Karpas-422 (cell line): ENCODE measurements at places on chromosomes 16 and 17. TPM values are rescaled to one million over a fixed set of nuclear protein-coding genes. Genes with fewer than 3 reads are reported as not detected.

- DNase-seq: no peak
Measured at GRCh38 chr16:19417640-19418039, at the start of gene TMC5. Gene TMC5, plus strand, starts transcription at chr16:19417883. Its CDS starts 22,156 bp downstream, at chr16:19440039.

GRCh38 chr16:27175888-27176287 is 27.4 kb upstream of the KDM8 start:
- DNase-seq: no peak

Gene CCL4
- 6.9 and 7.6 TPM in 2 replicates for total RNA-seq

DNA sequence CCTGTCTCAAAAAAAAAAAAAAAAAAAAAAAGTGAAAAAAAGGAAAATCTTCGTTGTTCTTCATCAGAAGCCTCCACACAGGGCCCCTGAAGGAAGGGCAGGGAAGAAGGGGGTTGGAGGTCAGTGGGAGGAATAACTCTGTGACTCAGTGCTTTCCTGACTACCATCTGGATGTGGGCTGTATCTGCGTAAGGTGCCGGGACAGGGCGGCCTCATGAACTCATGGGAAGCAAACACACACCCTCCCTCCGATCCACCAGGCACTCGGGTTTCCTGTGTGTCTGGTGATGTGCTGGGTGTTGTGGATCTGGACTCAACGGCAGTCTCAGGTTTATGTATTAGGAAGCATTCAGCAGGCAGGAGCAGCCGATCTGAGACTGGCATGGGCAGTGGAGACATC is 691.6 kb downstream of the WWOX start:
- no peak for DNase-seq

DNA sequence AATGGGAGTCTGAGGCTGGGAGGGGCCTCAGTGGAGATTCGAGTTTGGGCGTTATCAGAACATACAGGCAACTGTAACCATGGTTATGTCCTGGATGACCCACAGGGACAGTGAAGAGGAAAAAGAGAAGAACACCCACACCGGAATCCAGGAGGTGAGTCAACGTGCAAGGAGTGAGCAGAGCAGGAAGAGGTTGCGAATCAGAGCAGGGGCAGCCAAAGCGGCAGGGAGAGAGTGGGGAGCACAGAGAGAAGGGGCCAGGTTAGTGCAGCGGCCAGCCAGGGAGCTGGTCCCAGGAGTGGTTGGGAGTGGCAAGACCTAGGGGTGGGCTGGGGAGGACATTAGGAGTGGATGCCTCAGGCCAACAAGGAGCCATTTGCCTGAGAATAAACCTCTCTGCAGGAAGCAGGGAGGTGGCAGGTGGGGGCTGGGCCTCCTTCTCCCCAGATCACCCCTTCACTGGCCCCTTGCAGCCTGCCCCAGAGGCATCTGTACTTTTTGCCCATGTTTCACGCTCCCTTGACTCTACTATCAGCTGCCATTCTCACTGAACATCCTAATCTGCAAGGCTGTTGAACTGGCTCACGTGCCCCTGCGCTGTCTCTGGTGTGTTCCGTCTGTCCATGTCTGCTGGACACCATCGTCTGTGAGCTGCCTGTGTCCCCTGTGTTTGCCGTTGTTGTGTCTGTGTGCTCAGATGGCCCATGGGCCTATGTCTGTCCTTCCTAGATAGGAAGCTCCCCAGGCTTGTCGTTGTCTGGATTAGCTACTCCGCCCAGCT is 5.1 kb downstream of the KRT13 start:
- no peak for DNase-seq

DNA sequence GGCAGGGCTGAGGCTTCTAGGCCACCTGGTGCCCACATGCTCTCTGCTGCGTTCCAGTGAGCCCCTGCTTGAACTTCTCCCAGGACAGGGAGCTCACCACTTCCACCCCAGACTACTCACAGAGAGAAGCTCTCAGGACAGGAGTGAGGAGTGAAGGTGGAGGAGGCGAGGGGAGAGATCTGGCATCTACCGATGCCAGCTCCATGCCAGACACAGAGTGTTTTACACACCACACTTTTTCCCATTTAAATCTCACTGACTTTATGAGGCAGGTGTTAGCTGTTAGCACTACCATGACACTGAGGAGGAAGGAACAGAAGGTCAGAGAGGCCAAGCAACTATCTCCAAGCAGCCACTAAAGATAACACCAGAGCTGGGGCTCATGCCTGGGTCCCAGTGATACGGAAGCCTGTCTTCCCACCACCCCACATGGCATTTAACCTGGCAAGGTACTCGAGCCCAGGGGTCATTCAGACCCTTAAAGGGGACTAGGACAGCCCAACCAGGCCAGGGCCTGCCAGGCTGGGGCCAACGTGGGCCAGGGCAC is 6.8 kb downstream of the FAM83G start:
- DNase-seq: no peak

Gene NPIPB13
- total RNA-seq: 0.58 and 9.1 TPM in 2 replicates

DNA sequence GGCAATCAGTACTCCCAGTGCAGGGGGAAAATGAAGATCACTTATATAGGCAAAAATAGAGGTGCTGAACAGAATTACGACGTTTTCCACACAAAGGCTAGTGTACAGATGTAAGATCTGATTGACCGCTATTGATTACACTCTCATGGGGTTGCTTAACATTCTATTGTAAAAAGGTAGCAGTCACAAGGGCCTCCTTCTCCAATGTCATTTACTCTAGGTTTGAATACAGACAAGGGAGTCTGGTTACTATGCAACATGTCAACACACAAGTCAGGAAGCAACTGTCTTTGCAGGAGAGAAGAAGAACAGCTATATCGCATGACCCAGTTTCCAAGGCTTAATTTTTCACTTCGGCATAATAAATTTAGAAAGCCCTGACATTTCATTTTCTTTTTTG is 7.9 kb downstream of the KRT37 start:
- no peak for DNase-seq

DNA sequence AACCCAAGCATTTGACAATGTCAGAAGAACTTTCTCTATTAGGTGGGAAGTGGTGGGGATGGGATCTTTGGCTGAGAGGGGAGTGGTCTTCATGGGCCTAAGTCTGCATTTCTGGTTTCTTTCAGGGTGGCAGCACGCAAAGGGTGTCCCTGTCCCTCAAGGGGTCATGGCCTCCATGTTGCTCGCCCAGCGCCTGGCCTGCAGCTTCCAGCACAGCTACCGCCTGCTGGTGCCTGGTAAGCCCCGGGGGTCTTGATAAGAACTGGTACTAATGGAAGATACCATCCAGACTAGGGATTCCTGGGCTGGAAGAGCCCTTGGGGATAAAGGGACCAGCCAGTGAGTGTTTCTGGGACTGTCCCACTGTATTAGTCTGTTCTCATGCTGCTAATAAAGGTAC is 61.2 kb downstream of the ABAT start:
- no peak for DNase-seq

Gene PIPOX
- total RNA-seq: 3.6 and 7.2 TPM in 2 replicates

Gene SLC5A11
- 0.11 and 0.15 TPM in 2 replicates for total RNA-seq

GRCh38 chr17:74812109-74813009 is 36.2 kb upstream of the NAT9 start:
- DNase-seq: no peak

Gene PPP1R27
- total RNA-seq: 0.25 TPM in 1 of 2 replicates, not detected in the other

DNA sequence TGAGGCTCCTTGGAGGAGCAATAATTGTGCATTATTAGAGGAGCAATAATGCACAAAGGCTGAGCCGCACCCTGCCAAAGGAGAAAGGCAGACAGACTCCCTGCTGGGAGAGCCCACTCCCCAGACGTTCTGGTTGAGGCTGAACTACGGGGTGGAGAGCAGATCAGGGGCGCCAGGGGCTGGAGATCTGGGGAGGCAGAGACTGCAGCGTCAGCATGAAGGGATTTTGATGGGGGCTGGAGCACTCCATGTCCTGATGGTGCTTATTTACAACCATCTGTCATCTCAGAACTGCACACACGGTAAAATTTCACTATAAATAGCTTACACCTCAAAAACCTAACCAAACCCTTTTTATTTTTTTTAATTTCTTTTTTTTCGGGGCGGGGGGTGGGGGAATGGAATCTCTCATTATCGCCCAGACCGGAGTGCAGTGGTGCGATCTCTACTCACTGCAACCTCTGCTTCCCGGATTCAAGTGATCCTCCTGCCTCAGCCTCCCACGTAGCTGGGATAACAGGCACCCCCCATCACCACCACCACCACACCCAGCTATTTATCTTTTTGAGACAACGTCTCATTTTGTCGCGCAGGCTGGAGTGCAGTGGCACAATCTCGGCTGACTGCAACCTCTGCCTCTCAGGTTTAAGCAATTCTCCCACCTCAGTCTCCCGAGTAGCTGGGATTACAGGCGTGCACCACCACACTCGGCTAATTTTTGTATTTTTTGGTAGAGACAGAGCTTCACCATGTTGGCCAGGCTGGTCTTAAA is 4.3 kb upstream of the C16orf95 start:
- no peak for DNase-seq

Gene CHST5
- total RNA-seq: 0.76 and 0.97 TPM in 2 replicates

Gene MILR1
- 104 and 156 TPM in 2 replicates for total RNA-seq

DNA sequence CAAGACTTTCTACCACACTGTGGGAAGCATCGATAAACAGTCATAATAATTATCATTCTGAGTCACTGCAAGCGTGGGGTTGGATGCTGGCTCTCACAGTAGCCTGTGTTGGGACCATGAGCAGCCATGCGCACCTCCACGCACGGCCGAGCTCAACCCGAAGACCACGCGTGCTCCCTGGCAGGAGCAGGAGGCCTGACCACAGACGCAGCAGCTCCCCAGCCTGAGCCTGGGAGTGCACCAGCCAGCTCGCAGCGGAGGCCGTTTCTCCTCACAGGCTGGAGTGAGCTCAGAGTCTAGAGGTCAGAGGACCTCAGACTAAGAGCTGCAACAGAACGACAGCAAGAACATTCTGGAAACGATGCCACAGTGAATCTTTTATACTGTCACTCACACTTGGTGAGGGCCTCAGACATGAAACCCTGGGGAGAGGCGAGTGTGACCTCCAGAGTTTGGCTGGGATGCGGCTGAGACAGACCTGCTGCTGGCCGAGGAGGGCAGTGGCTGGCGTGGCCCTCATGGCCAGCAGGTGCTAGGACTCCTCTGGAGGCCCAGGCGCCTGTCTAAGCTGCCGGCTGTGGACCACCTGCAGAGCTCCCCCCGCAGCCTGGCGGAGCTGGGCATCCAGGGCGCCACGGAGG is 6.0 kb downstream of the NDUFAF8 start:
- peak; percentile 48 for DNase-seq

DNA sequence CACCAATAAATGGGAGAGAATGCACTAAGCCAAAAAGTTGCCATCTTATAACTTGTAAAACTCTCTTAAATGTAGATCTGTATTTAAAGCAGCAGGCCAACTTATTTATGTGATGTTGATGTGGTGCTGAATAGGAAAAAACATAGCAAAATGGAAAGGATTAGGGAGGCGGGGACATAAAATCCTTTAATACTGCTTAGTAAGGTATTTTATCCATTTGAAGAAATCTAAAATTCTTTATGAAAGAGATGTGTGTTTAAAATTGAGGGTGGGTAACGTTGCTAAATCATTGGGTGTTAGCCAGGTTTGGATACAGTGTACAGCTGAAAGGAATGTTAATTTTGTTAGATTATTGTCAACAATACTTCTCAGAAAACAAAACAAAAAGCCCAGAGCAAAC is 14.3 kb downstream of the SNTB2 start:
- DNase-seq: no peak
